ENCODE measurements at places on chromosomes 3 and 15. TPM values are rescaled to one million over a fixed set of nuclear protein-coding genes. Genes with fewer than 3 reads are reported as not detected.

DNA sequence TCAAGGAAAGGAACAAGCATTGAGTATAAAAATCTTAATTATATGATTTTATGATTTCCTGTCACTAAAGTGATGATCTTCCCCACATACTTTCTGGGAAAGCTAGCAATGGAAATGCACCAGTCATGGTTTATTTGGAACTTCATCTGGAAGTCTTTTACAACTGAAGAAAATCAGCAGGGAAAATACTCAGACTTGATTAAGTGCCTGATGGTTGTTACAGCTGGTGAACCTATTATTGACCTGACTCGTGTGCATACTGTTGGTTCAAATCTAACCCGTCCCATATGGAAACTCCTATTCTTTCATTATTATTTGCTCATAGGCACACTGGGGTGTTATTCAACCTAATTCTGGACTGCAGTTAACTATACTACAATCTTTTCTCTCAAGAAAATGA lies 701.8 kb upstream of the CCDC54 start:
- no peak for DNase-seq

DNA sequence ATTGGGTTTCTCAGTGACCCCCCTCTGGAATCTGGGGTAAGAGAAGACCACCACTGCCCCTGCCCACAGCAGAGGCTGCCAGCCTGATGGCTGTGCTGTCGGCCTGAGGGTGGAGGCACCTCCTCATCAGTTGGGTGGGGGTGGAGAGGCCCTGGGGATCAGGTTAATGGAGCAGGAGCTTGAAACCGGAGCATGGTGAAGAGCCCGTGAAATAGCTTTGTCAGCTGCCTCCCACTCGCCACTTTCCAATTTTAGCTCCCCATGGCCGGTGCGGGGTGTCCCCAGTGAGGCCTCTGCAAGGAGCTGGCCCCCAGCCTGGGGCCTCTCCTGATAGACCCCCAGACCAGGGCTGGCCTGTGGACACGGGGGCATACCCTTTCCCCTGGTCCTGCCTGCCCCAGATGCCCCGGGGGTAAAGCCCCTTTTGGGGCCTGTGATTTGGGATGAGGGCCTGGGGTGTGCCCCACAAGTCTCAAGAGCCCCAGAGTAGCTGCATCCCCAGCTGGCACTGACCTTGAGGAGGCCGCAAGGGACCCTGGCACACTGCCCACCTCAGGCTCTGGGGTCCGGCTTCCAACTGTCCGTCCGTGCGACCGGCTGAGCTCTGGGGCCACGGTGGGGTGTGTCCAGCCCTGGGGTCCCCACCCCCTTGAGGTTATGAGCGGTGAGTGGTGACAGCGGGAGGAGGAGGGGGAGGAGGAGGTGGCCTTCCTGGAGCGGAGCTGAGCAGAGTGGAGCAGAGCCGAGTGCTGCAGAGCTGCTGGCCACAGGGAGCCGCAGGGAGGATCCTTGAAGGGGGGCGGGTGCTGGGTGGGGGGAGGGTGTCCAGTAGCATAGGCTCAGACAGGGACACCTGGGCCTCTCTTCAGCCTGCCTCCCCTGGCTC lies at the start of gene HHATL:
HHATL (minus strand) TSS at position 733 of the 886 bp plus-strand sequence. CDS start 1,972 bp downstream, outside the sequence.
- DNase-seq = no peak

The DTWD1 gene
- total RNA-seq = 25.3 TPM

The STAB1 gene
- 0.12 TPM for total RNA-seq

The NCK1 gene
- 40.2 TPM for total RNA-seq

Measured in A172 (cell line).